ENCODE measurements at places on chromosomes 7 and 10.

- DNase-seq, result no peak
Measured at GRCh38 chr7:69751026-69751425, 152.8 kb downstream of the AUTS2 start.

- DNase-seq, result no peak
Measured at GRCh38 chr7:140300243-140301136, 97.8 kb downstream of the SLC37A3 start.

DNA sequence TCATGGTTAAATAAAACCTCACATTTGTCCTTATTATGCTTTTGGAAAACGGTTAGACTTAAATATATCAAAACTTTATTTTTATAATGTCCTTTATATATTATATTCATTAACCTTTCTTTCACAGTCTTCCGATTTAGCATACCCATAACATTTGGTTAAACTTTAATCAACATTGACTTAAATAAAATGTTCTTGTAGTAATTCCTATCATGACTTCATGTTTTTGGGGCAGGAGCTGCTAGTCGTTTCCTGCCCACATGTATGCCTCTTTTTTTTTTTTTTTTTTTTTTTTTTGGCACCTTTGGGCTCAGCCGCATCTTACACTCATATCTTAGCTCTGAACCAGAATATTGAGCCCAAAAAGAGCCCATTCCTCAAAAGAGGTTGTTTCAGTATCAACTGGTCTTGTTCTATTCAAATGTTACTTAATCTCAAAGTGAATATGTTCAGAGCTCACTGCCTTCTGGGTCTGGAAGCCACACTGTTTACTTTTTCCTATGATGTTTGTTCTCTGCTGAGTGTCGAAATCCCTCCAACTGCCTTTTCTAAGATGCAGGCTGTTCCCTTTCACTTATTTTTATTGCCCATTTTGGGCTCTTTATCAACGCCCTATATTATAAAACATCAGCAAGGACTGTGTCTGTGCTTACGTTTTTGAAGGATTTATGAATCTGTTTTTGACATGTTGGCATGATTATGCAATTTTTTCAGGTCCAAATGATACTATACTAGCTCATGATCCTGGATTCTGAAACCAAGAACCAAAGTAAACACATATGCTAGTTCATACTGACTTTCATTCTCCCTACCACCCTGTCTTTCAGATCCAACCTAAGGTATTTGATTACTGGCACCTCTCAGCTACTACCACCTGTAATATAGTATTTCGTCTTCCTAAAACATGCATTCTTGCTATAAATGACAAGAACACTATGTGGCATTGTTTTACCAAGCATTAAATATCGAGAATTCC is 914.4 kb downstream of the PCDH15 start:
- DNase-seq, result no peak

- no peak for DNase-seq
Measured at GRCh38 chr10:15808204-15808797, 52.0 kb downstream of the MINDY3 start.

DNA sequence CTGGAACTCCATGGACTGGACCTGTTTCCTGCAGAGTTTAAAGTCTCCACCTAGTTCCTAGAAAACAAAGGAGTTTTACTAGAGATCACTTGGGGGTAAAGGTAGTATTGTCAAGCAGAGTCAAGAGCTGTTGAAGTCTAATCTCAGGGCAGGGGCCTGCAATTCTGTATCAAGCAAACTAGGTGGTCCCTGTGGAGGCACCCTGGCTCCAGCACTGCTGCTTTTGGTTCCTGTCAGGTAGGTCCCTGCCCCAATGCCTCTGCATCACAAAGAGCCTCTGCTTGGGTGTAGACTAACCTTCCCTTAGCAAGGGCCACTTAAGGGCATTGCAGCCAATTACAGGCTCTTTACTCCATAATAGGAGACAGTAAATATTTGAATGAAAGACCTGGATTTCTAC is 22.5 kb downstream of the ZSCAN25 start:
- DNase-seq, result no peak

GRCh38 chr10:98268694-98269431 is 869 bp upstream of the LOXL4 start:
- DNase-seq, result peak; percentile 3

GRCh38 chr7:134845461-134845860 is 66.0 kb downstream of the CALD1 start:
- peak; percentile 13 for DNase-seq

GRCh38 chr7:900331-901040 is 24.1 kb downstream of the GET4 start:
- DNase-seq, result no peak

- no peak for DNase-seq
Measured at GRCh38 chr7:117324960-117325359, 2.1 kb upstream of the WNT2 start.

- no peak for DNase-seq
Measured at GRCh38 chr10:130968964-130969363, 342.6 kb downstream of the TCERG1L start.

DNA sequence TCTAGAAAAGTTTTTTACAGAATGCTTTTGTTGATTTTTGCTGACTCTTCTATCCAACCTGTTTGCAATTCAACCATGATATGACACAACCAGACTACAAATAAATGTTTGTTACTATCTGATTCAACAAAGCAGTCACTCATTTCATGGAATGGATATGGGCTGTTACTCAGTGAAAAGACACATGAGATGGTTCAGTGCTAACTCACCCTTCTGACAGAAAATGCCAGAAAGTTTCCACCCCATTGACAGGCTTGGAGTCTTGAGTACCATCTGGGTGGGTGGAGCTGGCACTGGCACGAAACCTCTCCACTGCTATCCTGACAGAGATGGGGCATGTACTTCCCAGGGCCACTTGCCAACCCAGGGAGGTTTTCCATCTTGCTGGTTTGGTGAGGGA is 39.5 kb downstream of the RBM28 start:
- DNase-seq, result no peak

DNA sequence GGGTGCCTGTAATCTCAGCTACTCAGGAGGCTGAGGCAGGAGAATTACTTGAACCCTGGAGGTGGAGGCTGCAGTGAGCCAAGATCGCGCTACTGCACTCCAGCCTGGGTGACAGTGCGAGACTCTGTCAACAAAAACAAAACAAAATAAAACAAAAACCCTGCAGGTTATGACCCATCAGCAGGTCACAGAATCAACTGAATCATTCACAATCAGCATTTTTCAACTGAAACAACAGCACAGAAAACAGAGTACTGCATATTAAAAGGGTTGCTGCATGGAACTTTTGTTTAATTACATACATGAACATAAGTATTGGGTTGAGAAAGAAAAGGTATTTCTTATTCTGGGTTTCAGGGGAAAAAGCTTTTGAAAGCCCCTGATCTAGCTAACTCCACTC is 77.6 kb downstream of the KCNMA1 start:
- no peak for DNase-seq
